ENCODE measurements at places on chromosomes 1 and 21.

GRCh38 chr1:15411593-15412137, 2.0 kb downstream of the EFHD2 start:
- no peak for DNase-seq

- no peak for DNase-seq
Measured at GRCh38 chr1:168484083-168484482, 59.7 kb downstream of the XCL2 start.

GRCh38 chr1:241837901-241838300, 10.1 kb upstream of the EXO1 start:
- DNase-seq = no peak

DNA sequence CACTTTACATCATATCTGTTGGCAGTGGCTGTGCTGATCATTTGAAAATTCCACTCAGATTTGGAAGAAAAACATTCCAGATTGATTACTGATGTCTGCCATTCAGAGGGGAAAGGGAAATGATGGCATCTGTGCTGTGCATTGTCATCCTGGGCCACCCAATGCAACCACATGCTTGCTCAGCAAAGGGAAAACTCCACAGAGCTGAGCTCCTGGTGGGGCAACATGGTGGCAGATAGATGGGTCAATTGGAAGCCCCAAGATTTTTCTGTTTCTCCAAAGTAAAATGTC, 11.8 kb downstream of the OXCT2 start:
- DNase-seq = no peak

DNA sequence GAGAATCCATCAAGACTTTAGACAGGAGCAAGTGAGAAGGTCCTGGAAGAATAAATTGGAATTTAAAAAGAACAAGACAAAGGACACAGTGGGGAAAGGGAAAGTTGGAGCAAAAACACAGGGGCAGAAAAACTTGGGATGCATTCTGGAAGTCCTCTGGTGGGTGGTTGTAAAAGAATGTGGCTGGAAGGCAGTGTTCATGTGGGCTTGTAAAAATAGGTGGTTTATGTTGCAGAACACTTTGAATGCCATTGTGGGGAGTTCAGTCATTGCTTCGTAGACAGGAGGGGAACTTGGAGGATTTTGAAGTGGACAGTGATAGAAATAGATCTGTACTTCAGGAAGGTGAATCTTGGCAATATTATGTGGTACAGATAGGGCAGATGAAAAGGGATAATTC, 15.2 kb downstream of the KIF1B start:
- DNase-seq = no peak

DNA sequence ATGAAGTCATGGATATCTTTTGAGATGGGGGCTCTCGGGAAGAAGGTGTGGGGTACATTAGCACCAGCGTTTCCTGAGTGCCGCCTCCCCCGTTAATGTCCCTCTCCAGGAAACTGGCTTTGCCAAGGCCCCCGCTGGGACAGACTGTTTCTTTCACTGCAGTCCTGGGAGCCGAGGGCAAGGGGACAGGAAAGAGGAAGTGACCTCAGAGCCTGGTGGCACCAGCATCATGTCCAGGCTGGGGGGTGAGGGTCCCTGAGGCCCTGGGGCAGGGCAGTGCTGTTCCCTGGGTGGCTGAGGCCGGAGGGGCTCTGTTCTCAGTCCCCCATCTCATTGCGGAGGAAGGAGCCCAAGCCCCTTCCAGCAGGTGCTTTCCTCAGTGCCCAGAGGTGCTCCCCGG, 5.8 kb downstream of the PFKL start:
- no peak for DNase-seq

DNA sequence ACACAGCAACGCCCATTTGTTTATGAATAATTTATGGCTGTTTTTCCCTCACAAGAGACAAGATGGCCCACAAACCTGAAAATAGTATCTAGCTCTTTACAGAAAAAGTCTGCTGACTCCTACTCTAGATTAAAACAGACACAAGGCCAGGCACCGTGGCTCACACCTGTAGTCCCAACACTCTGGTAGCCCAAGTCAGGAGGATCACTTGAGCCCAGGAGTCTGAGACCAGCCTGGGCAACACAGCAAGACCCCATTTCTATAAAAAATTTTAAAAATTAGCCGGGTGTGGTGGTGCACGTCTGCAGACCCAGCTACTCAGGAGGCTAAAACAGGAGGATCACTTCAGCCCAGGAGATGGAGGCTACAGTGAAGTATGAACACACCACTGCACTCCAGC, 34.6 kb downstream of the LUZP1 start:
- DNase-seq = no peak

DNA sequence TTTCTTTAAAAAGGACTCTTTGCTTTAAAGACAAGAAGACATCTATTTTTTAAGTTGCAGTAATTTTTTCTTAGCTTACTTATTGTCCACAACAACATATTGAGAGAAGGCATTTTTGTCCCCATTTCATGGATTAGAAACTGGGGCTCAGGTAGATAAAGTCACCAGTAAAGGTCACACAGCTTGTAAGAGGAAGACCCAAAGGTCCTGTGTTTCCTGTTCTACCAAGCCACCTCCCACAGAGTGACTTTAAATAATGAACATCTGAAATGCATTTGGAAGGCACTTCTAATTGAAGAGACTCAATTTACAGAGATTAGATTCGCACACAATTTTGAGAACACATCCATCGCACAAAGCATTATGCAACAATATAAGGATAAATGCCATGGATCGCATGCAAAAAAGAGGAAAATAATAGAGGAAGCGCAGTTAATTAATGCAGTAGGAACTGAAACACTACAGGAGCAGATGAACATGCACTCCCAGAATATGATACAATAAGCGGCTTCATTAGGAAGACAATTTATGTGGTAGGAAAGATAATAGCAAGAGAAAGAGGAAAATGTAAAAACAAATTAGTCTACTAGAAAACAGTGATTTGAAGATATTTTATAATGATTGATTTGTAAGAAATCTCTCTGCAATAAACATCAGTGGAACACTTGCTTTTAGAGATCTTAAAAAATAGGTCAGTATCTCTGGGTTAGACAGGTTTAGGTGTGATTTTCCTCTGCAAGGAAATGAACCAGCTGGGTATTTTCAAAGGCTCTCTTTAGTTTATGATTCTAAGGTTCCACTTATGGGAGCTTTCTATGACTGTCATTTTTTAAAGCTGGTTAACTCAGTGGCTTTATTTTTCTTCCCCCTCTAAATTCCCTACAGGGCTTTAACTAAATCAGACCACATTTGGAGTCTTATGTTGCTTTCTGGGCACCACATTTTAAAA, 27.1 kb upstream of the CD2 start:
- no peak for DNase-seq
